ENCODE measurements at places on chromosomes 1 and 21. TPM values are rescaled to one million over a fixed set of nuclear protein-coding genes. Genes with fewer than 3 reads are reported as not detected.

DNA sequence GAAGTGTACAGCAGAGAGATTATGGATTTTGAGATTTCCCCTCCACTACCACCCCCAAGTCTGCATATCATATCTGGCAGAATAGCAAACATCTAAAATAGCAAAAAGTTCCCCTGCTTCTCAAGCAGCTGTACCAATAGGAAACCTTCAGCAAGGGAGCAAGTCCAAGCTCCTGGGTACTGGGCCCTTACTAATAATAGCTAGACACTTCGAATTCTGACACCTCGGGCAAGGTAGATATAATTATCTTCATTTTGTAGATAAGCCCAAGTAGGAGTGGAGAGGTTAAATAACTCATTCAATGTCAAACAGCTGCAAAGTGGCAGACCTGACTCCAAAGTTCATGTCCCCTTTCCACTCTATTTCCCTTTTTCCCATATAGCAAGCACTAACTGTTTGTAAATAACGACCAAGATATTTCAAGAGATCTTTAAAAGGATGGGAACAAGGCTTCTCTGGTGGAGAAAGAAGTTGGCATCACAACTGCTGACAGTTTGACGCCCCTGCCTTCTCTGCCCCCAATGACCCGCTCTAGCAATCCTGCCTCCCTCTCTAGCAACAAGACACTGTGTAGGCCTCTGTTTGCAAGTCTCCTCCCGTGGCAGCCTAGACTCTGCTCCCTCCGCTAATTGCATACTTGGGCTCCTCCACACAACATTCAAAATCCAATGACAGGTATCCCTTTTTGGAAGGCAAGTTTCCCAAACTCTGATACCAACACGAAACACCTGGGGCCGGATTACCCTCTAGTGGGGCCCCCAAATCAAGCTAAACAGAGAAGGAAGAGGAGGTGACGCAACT is 18.7 kb upstream of the ADAR start:
- H3K27me3 ChIP-seq = no peaks in the 10 kb centered on the region
- DNase-seq = no peak
- H3K27ac ChIP-seq = peak overlapping the region; percentile 95
- H3K4me1 ChIP-seq = peaks cover 11% of the 10 kb centered on the region

GRCh38 chr1:55304229-55304740 is 89.1 kb upstream of the USP24 start:
- H3K27ac ChIP-seq = no peak overlapping the region
- H3K4me3 ChIP-seq = no peak overlapping the region
- H3K36me3 ChIP-seq = no peaks in the 10 kb centered on the region
- H3K27me3 ChIP-seq = no peaks in the 10 kb centered on the region

DNA sequence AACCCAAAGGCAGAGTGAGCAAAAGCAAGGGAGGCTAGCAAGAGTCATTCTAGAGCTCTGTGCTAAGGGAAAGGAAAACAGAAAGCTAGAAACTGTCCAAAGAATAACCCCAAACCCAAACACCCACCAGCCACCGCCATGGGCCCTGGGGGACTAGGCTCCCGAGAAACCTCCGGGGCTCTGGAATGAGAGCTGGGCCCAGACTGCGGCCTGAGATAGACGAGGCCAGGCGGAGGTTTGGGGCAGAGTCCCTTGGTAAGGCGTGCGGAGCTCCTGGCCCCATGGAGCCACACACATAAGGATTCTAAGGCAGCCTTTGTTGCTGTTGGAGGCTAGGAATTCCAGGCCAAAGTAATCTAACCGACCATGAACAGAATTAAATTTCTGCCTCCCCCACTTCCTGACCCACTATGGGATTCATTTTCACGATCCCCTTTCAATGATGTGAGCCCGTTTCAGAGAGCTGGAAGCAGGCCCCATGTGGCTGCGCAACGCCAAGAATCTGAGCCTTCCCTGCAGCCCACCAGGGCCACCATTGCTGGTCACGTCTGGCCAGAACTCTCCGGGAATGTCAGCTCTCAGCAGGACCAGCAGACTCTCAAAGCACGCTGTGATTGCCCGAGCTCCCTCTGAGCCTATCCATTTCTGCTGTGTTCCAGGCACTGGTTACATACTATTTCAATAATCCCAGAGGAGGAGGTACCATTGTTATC is 145.0 kb downstream of the TRABD2B start:
- no peaks in the 10 kb centered on the region for H3K4me1 ChIP-seq
- no peak overlapping the region for H3K27ac ChIP-seq
- no peaks in the 10 kb centered on the region for H3K27me3 ChIP-seq
- H3K4me3 ChIP-seq = no peak overlapping the region
- no peak for DNase-seq
- H3K36me3 ChIP-seq = no peaks in the 10 kb centered on the region

GRCh38 chr1:94903280-94904009 is 23.5 kb downstream of the CNN3 start:
- no peaks in the 10 kb centered on the region for H3K27me3 ChIP-seq
- no peak overlapping the region for H3K27ac ChIP-seq
- H3K36me3 ChIP-seq = no peaks in the 10 kb centered on the region
- no peak overlapping the region for H3K4me3 ChIP-seq

DNA sequence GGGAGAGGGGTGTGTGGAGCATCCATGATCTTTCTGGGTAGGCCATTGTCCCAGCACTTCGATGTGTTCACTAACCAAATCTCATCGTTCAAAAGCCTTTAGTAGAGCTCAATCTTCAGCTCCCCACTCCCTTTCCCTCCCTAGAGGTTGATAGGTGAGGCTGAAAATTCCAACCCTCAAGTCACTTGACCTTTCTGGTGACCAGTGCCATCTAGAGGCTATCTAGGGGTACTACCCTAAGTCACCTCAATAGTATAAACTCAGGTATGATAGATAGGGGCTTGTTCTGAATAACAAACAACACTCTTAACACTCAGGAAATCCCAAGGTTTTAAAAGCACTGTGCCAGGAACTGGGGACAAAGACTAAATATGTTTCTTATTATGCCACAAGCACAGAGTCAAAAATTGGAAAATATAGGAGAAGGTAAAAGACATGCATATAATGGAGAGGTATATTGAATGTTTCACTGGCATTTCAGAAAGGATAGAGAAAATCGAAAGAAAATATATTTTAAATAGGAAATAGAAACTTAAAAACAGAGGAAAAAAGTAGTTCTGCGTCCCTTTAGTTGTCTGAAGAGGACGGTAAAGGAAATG is 42.9 kb upstream of the CD53 start:
- no peaks in the 10 kb centered on the region for H3K4me1 ChIP-seq
- no peak for DNase-seq
- H3K36me3 ChIP-seq = no peaks in the 10 kb centered on the region
- H3K27ac ChIP-seq = no peak overlapping the region
- no peak overlapping the region for H3K4me3 ChIP-seq
- no peaks in the 10 kb centered on the region for H3K27me3 ChIP-seq

GRCh38 chr1:54807756-54808155 is 6.6 kb upstream of the TTC22 start:
- peaks cover 63% of the 10 kb centered on the region for H3K4me1 ChIP-seq
- no peaks in the 10 kb centered on the region for H3K27me3 ChIP-seq
- peak overlapping the region; percentile 57 for H3K27ac ChIP-seq
- no peak for DNase-seq

- H3K4me1 ChIP-seq = peaks cover 10% of the 10 kb centered on the region
- H3K4me3 ChIP-seq = peak overlapping the region; percentile 52
- peak overlapping the region; percentile 67 for H3K27ac ChIP-seq
- H3K36me3 ChIP-seq = peaks cover 9% of the 10 kb centered on the region
- H3K27me3 ChIP-seq = no peaks in the 10 kb centered on the region
- DNase-seq = no peak
Measured at GRCh38 chr1:21278208-21278859, 11.9 kb downstream of the ECE1 start.

- peaks cover 16% of the 10 kb centered on the region for H3K4me1 ChIP-seq
- no peak for DNase-seq
Measured at GRCh38 chr1:77687519-77687906, 5.1 kb upstream of the ZZZ3 start.

GRCh38 chr1:31795096-31795675 is 20.6 kb downstream of the SPOCD1 start:
- H3K27ac ChIP-seq = no peak overlapping the region
- DNase-seq = no peak
- H3K27me3 ChIP-seq = no peaks in the 10 kb centered on the region

The NTNG1 gene
- not detected for total RNA-seq

DNA sequence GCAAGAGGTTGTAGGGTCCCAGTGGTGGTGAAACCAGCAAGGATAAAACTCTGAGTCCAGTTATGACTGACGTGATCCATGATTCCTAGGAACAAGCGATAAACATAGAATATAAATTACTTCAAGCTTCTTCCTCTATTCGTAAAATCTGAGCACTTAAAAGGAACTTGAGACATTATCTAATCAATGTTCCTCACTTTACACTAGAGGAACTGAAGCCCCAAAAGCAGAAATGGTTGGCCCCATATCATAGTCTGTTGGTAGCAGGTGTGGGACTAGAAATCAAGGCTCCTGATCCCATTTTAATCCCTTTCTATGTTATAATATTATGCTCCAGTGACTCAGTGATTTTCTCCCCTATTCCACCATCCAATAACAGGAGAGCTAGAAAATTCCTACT is 21.9 kb upstream of the MNDA start:
- H3K4me3 ChIP-seq = no peak overlapping the region
- no peak for DNase-seq
- no peaks in the 10 kb centered on the region for H3K4me1 ChIP-seq
- H3K36me3 ChIP-seq = no peaks in the 10 kb centered on the region
- no peaks in the 10 kb centered on the region for H3K27me3 ChIP-seq

The CR1L gene
- total RNA-seq = not detected

The NPHS2 gene
- not detected for total RNA-seq

GRCh38 chr21:26130249-26130881 is 40.2 kb downstream of the APP start:
- peak overlapping the region; percentile 17 for H3K27ac ChIP-seq
- H3K36me3 ChIP-seq = no peaks in the 10 kb centered on the region
- H3K4me1 ChIP-seq = peaks cover 3% of the 10 kb centered on the region
- no peak overlapping the region for H3K4me3 ChIP-seq
- no peaks in the 10 kb centered on the region for H3K27me3 ChIP-seq
- no peak for DNase-seq

DNA sequence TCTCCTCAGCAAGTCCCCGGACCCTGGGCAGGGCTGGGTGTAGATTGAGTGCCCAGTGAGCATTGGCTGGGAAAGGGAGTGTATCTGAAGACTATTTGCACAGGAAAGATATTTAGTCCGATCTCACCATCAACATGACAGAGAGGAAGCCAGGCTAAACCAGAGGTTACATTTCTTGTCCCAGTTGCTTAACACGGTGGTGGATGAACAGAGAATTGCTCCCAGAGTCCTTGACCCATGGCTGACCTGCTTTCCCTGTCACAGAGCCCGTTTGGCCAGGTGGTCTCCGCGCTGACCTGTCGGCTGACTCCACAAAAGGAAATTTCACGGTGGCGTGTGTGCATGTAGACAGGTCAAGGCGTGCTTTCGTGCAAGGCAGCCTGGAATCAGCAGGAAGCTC is 83.5 kb downstream of the BEND5 start:
- H3K36me3 ChIP-seq = no peaks in the 10 kb centered on the region
- no peak overlapping the region for H3K27ac ChIP-seq
- no peaks in the 10 kb centered on the region for H3K4me1 ChIP-seq
- DNase-seq = no peak
- H3K4me3 ChIP-seq = no peak overlapping the region
- no peaks in the 10 kb centered on the region for H3K27me3 ChIP-seq

GRCh38 chr1:100234432-100234831 is 15.2 kb downstream of the DBT start:
- no peak overlapping the region for H3K4me3 ChIP-seq
- DNase-seq = no peak
- H3K27me3 ChIP-seq = no peaks in the 10 kb centered on the region
- no peaks in the 10 kb centered on the region for H3K4me1 ChIP-seq

The AK4 gene
- 32.2 TPM for total RNA-seq

DNA sequence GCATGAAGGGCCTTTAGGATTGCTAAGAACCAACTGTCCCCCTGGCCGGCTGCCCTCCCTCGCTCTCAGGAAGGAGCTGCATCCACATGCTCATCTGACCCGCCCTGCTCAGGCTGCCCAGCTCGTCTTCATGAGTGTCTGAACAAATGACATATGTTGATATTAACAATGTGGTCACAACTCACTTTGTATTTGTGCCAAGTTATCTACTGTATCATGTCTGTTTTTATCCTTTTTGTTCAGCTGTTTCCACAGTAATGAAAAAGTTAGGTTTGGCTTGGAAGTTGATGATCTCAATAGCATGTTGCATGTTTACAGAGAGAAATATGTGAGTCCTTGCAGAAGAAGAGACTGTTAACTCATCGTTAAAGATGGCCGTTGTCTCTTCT is 75.1 kb downstream of the PHTF1 start:
- H3K27me3 ChIP-seq = no peaks in the 10 kb centered on the region
- peaks cover 28% of the 10 kb centered on the region for H3K36me3 ChIP-seq
- no peak for DNase-seq
- H3K27ac ChIP-seq = peak overlapping the region; percentile 51

- H3K4me3 ChIP-seq = no peak overlapping the region
- H3K4me1 ChIP-seq = peaks cover 24% of the 10 kb centered on the region
- no peaks in the 10 kb centered on the region for H3K27me3 ChIP-seq
- H3K27ac ChIP-seq = no peak overlapping the region
- H3K36me3 ChIP-seq = no peaks in the 10 kb centered on the region
- no peak for DNase-seq
Measured at GRCh38 chr1:27397749-27398148, 5.3 kb downstream of the GPR3 start.

DNA sequence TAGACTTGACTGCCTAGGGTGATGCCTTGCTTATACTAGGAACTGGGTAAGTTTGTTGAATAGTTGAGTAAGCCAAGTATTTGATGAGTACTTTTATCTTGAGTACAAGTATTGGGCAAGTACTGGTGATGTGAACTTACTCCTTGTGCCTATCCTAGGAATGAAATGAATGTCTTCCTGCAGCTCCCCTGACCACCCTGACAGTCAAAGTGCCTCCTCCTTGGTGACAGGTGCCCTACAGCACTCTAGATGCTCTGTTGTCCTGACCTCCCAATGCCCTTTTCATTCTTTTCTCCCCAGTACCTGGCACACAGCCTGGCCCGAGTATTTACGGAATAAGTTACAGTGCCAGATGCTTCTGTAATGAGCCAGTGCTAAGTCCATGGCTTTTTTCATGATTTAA is 25.5 kb downstream of the PCSK9 start:
- no peak for DNase-seq
- H3K4me1 ChIP-seq = peaks cover 3% of the 10 kb centered on the region
- peak overlapping the region; percentile 71 for H3K27ac ChIP-seq
- no peak overlapping the region for H3K4me3 ChIP-seq

The ADORA1 gene
- 0.66 TPM for total RNA-seq

- peaks cover 5% of the 10 kb centered on the region for H3K27me3 ChIP-seq
- H3K27ac ChIP-seq = no peak overlapping the region
Measured at GRCh38 chr1:27318136-27318535, 3.8 kb upstream of the TMEM222 start.

- H3K27ac ChIP-seq = no peak overlapping the region
- peak overlapping the region; percentile 41 for H3K4me3 ChIP-seq
- H3K27me3 ChIP-seq = peaks cover 4% of the 10 kb centered on the region
- peaks cover 7% of the 10 kb centered on the region for H3K4me1 ChIP-seq
- no peaks in the 10 kb centered on the region for H3K36me3 ChIP-seq
Measured at GRCh38 chr1:241424480-241424971, 67.5 kb upstream of the RGS7 start.

- H3K36me3 ChIP-seq = no peaks in the 10 kb centered on the region
- H3K27me3 ChIP-seq = peaks cover 7% of the 10 kb centered on the region
- H3K4me1 ChIP-seq = no peaks in the 10 kb centered on the region
- DNase-seq = no peak
- H3K27ac ChIP-seq = no peak overlapping the region
Measured at GRCh38 chr1:157628773-157629172, 30.9 kb upstream of the FCRL4 start.

The TFF1 gene
- not detected for total RNA-seq

GRCh38 chr1:182841368-182841988 is 2.3 kb downstream of the DHX9 start:
- DNase-seq = no peak
- H3K27ac ChIP-seq = no peak overlapping the region
- peaks cover 41% of the 10 kb centered on the region for H3K36me3 ChIP-seq
- H3K4me1 ChIP-seq = peaks cover 24% of the 10 kb centered on the region

All from esophagus squamous epithelium (tissue), 5 donors.